Left ventricle myocardium superior (tissue), 1 donor: ENCODE measurements at places on chromosomes 6 and 20.

- no peak for DNase-seq
Observed at GRCh38 chr6:137791281-137792159, 75.5 kb upstream of the TNFAIP3 start.

GRCh38 chr6:109979033-109979921 is 1.2 kb downstream of the GPR6 start:
- no peak for DNase-seq

- DNase-seq: no peak
Observed at GRCh38 chr20:21614980-21615379, 90.5 kb upstream of the PAX1 start.

- DNase-seq: peak; percentile 56
Observed at GRCh38 chr6:70166088-70166958, 136.6 kb downstream of the COL9A1 start.

GRCh38 chr6:36976007-36976264 is 10.1 kb downstream of the MTCH1 start:
- DNase-seq: no peak

- DNase-seq: no peak
Observed at GRCh38 chr6:90021711-90022110, 127.4 kb downstream of the GJA10 start.
